ENCODE measurements at places on chromosomes 7 and 10. TPM values are rescaled to one million over a fixed set of nuclear protein-coding genes. Genes with fewer than 3 reads are reported as not detected.

Gene MUC12
- 0.34 TPM for total RNA-seq

Gene PTPRZ1
- not detected for total RNA-seq

Gene FAM200A
- total RNA-seq = 8.0 TPM

Gene GPR141
- total RNA-seq = not detected

Gene PLEKHS1
- not detected for total RNA-seq

Gene HTR5A
- total RNA-seq = not detected
